Heart left ventricle (tissue), 16 donors: ENCODE measurements at places on chromosomes 1 and 21. TPM values are rescaled to one million over a fixed set of nuclear protein-coding genes. Genes with fewer than 3 reads are reported as not detected.

The GJA5 gene
- 26.3 TPM for total RNA-seq

The LRIF1 gene
- total RNA-seq, result 17.8 TPM

- no peak for DNase-seq
Measured at GRCh38 chr1:169390303-169390702, 22.3 kb downstream of the BLZF1 start.

The SPATA45 gene
- not detected for total RNA-seq

The CDCA8 gene
- 0.22 TPM for total RNA-seq

DNA sequence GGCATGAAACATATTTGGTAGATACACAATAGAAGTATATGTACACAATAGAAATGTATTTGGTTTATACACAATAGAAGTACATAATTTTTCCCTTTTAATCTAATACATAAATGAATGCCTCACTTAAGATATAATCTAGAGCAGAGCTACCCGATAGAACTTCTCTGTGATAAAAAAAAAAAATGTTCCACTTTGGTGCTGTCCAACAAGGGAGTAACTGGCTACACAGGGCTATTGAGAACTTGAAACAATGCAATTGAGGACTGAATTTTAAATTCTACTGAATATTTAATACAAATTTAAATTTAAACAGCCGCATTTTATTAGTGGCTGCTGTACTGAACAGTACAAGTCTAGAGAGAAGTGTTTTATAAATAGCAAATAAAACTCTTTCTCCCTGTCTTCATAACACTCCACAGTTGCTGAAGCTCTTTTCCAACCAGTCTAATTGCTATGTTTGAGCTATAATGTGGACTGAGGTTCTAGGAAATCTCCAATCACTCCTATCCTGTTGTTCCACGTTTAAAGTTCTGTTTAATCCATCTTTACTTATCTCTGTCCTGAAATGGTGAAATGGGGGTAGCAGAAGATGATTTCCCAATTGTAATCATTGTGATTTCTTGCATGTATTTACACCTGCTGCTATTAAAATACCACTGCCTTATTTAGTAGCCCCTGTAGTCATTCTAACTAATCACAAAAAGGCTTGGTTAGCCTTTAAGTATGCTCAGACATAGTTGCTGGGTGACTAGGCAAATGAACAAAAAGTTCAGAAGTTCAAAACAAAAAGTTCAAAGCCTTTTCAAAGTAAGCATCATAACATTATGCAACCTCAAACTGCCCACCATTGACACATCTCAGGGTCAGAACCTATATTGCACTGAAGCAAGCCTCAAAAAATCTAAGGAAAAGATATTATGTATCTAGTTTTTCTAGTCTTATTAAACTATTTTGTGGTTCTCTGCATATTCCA, 192.3 kb upstream of the C1orf87 start:
- no peak for DNase-seq
